ENCODE measurements at places on chromosomes 13 and 19.

GRCh38 chr13:31588893-31589292 is 150.4 kb upstream of the RXFP2 start:
- DNase-seq = no peak

DNA sequence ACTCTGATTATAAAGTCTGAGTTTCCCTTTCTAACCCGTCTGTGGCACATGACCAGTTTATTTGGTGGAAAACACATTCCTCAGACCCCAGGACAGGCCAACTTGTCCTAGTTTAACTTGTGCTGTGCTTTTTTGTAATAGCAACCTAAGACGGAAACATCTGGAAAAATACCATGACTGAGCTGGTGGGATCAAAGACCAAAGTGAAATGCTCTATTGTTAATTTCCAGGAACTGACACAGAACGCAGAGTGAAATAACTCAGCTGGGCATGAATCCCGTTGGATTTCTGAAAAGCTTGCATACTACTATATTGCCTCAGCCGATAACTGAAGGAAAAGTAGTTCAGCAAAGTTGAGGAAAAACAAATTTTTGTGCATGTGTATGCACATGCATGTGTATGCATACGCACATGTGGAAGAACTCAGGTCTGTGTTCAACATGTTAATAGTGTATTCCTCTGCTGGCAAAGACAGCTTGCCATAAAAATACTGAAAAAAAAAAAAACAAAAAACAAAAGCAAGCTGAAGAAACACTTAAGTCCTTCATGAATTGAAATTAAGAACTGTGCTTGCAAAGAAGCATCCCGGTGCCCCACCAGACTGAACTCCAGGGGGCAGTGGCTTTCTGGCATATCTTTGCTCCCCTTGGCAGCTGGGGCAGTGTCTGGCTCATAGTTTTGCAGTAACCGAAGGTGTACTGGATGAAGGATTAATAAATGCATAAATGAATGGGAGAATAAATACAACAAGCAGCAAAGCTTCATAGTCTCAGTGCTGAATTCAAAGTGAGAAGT is 187.8 kb downstream of the LHFPL6 start:
- DNase-seq = peak; percentile 22

DNA sequence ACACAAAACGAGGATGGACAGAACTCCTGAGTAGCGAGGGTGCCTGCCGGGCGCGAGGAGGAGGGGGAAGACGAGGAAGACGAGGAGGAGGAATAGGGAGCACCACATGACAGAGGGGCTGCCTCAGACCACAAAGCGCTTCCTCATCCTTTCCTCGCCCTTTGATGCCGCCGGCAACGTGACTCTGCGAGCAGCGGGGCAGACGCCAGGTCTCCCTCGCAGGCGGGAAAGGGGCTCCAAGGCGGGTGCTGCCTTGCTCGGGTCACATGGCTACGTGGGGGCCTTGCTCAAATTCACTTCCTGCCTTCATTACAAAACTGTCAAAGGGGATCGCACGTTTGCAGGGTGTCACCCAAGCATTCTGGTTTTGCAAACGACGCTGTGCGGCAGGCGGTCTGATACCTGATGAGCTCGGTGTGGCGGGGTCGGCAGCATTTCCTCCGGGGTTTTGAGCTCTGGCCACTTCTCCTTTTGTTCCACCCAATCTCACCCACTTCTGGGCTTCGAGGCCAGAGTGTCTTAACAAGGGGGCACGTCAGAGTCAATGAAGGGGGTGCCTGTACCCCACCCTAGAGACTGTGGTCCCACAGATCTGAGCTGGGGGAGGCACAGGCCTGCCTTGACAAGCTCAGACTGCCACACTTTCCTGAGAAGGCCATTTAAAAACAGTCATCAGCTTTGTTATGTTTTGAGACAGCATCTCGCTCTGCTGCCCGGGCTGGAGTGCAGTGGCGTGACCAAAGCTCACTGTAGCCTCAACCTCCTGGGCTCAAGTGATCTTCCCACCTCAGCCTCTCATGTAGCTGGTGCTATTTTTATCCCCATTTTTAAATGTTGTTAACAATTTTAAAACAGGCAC is 14.9 kb downstream of the MAP2K2 start:
- DNase-seq = no peak

DNA sequence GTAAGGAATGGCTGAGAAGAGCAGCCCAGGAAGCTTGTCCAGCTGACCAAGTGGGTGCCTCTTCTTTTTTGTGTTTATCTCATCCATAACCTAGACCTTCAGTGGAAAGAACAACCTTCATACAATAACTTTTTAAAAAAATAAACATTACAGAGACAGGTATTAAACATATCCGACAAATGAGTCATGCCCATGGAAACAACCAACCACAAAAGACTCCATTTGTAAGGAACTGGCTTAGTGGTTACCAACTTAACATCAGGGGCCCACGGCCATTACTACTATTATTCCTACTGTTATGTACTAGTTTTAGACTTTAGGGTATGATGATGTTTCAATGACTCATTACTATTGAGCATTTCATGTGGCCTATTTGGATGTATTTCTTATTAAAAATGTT is 191.7 kb upstream of the SERP2 start:
- DNase-seq = peak; percentile 78

DNA sequence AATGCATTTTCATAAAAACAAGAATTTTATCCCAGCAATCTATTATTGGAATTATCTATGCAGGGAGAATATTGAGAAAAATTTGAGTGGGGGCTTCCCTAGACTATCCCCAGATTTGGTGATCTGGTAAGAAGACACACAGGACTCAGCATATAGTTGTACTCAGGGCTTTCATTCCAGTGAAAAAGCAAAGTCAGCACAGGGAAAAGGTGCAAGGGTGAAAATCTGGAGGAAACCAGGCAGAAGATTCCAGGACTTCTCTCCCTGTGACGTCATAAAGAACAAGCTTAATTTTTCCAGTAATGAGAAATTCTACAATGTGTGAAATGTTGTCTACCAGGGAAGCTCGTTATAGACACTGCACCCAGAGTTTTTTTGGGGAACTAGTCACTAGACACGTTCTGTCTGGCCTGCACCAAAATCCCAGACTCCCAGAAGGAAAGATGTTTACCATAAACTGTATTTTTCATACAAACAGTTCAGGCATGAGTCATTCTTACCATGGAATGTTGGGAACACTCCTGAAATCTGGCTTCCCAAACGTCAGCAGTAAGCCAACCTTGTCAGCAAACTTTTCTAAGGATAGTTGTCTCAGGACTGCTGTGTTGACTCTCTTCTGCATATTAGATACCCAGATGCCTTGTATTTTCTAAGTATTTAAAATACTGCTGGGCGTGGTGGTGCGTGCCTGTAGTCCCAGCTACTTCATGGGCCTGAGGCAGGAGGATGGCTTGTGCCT is 107.4 kb downstream of the DNAJC3 start:
- peak; percentile 22 for DNase-seq

GRCh38 chr13:94192431-94192975 is 287.0 kb downstream of the DCT start:
- peak; percentile 12 for DNase-seq

DNA sequence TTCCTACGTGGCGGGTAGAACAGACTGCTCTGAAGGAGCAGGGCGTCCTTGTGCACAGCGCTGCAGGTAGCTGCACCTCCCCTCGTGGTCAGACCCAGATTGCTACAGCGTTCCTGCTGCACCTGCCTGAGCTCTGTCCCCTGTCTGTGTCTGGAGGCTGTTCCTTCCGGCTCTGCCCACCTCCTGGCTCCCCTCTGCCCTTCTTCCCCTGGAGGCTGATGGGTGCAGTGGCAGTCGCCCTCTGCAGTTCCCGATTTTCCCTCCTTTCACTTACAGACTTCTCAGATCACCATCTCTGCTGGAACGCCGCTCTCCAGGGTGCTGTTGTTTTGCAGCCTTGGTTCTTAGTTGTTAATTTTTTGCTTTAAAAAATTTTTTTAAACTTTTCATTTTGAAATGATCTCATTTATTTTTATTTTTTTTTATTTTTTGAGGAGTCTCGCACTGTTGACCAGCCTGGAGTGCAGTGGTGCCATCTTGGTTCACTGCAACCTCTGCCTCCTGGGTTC is 53.6 kb downstream of the SMARCA4 start:
- DNase-seq = no peak

DNA sequence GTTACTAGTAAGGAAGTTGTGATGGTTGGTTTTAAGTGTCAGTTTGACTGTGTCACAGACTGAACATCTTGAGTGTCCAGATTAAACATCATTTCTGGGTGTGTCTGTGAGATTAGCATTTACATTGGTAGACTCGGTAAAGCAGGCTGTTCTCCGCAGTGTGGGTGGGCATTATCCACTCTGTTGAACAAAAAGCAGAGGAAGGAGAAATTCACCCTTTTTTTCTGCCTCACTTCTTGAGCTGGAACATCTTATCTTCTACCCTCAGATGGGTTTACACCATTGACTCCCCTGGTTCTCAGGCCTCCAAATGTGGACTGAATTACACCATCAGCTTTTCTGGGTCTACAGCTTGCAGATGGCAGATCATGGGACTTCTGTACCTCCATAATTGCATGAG is 63.7 kb upstream of the ZDHHC20 start:
- DNase-seq = no peak

GRCh38 chr19:29006057-29006735 is 206.8 kb downstream of the UQCRFS1 start:
- no peak for DNase-seq

- DNase-seq = no peak
These were observed 39.1 kb downstream of the SMAD9 start for GRCh38 chr13:36880961-36881360.

GRCh38 chr13:50846861-50847475 is 3.5 kb upstream of the DLEU7 start:
- DNase-seq = no peak

- peak; percentile 22 for DNase-seq
These were observed 13.3 kb upstream of the CACNG6 start for GRCh38 chr19:53977991-53978731.

DNA sequence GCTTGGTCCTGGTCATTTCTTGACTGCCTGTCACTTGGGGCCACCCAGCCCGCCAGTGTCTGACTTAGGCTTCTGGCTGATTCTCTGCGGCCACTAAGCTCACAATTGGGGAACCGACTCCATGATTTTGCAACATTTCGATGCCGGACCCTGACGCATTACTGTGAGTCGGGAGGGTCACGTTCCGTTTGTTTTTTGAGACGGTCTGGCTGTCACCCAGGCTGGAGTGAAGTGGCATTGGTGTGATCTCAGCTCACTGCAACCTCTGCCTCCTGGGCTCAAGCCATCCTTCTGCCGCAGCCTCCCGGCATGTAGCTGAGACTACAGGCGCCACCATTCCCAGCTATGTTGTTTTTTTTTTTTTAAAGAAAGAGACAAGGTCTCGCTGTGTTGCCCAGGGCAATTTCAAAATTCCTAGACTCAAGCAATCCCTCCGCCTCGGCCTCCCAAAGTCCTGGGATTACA is 3.2 kb upstream of the ADAT3 start:
- DNase-seq = no peak

- DNase-seq = no peak
These were observed 47.9 kb downstream of the ZNF99 start for GRCh38 chr19:22735911-22736645.

DNA sequence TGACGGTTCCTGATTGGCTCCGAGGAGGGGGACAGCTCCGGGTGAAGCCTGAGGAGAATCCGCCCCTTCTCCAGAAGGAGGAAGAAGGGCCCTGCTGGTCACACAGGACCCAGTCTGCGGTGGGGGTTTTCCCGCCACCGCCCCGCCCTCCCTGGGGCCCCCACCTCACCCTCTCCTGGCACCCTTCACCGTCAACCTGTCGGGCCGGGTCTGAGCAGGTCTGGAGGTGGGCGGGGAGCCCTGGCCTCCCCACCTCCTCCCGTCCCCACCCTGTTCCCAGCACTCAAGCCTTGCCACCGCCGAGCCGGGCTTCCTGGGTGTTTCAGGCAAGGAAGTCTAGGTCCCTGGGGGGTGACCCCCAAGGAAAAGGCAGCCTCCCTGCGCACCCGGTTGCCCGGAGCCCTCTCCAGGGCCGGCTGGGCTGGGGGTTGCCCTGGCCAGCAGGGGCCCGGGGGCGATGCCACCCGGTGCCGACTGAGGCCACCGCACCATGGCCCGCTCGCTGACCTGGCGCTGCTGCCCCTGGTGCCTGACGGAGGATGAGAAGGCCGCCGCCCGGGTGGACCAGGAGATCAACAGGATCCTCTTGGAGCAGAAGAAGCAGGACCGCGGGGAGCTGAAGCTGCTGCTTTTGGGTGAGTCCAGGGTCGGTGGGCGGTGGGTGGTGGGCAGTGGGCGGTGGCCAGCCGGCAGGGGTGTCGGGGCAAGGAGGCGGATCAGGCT is at the start of gene GNA15:
Gene GNA15 (plus strand): TSS at position 73 of the 723 bp plus-strand sequence. CDS start 418 bp downstream, at position 491.
- peak; percentile 83 for DNase-seq

DNA sequence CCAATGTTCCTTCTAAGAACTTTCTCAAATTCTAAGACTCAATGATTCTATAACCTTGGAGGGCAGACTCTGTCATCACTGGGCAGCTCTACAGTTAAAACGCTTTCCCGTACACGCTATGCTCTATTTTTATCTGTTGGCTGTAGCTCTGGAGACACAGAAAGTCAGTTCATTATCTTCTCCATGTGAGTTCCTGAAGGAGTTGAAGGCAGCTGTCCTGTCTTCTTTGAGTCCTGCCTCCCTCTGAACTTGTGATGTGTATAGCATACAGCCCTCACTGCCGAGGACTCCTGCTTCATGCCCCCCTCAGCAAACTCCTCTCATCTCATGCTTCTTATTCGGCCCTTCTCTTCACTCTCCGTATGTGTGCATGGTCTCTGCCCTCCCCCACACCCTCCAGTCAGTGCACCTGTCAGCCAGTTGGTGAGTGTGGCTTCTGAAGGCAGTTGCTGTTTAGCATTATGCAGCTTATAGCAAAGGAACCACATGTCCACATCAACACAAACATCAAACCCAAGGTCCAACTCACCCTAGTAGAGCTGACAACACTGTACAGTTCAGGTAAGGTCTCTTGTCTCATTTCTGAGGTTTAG is 504.9 kb downstream of the DIAPH3 start:
- no peak for DNase-seq

DNA sequence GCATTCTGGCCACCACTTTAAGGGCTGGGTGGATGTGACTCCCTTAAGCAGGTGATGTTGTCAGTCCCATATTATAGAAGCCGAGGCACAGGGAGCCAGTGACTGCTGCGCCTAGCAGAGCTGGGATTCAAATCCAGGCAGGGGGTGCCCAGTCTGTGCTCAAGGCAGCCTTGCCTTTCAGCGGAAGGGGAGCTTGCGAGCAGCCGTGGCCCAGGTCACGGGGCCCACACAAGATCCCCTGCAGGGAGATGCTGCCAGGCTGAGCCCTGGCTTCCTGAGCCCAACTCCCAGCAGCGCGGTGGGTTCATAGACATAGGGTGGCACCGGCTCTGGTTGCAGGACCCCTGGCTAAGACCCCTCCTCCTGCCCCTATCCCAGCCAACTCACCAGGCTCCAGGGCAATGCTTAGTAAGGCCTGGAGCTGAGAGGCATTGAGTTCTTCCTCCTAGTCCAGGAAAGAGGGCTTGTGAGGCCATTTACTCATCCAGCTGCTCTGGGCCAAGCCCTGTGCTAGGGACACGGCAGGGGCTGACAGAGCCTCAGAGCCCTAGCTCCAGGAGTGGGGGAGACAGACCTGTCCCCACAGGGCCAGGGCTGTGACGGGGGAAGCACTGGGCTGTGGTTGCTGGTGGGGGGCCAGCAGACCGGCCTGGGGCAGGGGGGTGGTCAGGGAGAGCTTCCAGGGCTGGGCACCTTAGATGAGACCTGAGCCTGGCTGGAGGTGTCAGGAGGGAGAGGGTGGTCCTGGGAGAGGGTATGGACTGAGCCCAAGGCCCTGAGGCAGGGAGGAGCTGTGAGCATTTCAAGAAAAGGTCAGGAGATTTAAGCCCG is 9.6 kb downstream of the CAPN12 start:
- DNase-seq = peak; percentile 55

All from mammary epithelial cell (primary cell).